Vein endothelial cell (primary cell): ENCODE measurements at places on chromosomes 11 and 22. TPM values are rescaled to one million over a fixed set of nuclear protein-coding genes. Genes with fewer than 3 reads are reported as not detected.

ISX gene
- not detected in 2 replicates for total RNA-seq

GSTT2B gene
- 4.2 and 8.8 TPM in 2 replicates for total RNA-seq

IGLL1 gene
- not detected in 2 replicates for total RNA-seq

GAS2 gene
- 1.3 and 2.3 TPM in 2 replicates for total RNA-seq

HEPHL1 gene
- under 0.01 TPM in 2 replicates for total RNA-seq

ALDH3B1 gene
- 0.67 and 2.0 TPM in 2 replicates for total RNA-seq
